Inflammatory macrophage (primary cell): ENCODE measurements at places on chromosomes 1 and 21.

GRCh38 chr1:34696230-34696629 is 58.6 kb upstream of the GJB5 start:
- DNase-seq, result no peak

DNA sequence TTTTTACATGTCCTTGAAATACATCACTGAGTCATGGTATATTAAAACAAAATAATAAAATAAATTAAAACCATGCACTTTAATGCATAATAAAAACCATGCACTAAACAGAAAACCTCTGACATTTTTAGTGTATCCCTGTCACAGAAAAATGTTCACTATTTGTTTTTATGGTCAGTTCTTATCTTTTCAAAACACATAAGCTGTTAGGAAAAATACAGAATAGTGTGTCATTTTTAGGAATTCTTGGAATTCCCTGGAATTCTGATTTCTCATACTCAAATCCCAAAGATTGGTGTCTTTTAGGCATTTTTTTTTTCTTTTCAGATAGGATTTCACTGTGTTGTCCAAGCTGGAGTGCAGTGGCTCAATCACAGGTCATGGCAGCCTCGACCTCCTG is 25.1 kb upstream of the TINAGL1 start:
- DNase-seq, result no peak

DNA sequence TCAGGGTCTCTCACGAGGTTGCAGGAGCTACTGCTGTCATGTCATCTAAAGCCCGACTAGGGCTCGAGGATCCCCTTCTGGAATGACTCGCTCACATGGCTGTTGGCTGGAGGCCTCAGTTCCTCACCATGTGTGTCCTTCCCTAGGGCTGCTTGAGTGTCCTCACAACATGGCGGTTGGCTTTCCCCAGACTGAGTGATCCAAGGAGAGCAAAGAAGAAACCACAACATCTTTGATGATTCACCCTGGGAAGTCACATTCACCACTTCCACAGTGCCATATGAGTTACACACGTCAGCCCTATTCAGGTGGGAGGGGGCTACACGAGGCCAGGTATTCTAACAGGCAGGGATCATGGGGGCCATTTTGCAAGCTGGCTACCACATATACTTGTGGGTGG is 64.9 kb downstream of the FHAD1 start:
- peak; percentile 14 for DNase-seq

GRCh38 chr1:185487026-185487425 is 170.0 kb upstream of the IVNS1ABP start:
- no peak for DNase-seq

DNA sequence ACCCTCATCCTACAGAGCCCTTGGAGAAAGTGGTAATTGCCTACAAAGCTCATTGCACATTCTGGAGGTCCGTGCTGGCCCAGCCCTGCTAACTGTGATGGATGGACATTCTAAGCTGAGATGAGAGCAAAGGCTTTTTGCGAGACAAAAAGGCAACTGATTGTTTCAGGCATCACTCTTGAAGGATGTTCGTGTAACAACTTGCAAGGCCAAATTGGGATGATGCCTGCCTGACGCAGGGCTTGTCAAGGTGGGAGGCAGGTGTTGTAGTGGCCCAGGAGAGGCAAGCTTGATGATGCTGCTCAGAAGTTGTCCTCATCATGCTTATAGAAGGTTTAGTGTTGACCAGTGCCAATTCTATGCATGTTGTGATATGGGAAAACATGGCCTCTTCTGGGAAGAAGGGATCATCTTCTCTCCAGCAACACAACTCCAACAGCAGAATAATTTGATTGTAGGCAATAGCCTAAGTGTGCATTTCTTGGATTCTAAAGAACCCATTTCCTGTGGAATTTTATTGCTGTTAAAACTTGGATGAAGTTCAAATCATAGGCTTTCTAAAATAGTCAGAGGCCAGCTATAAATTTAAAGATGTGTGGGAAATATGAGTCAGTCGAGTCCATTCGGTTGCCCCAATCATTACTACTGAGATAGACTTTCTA is 102.5 kb upstream of the COA6 start:
- no peak for DNase-seq

DNA sequence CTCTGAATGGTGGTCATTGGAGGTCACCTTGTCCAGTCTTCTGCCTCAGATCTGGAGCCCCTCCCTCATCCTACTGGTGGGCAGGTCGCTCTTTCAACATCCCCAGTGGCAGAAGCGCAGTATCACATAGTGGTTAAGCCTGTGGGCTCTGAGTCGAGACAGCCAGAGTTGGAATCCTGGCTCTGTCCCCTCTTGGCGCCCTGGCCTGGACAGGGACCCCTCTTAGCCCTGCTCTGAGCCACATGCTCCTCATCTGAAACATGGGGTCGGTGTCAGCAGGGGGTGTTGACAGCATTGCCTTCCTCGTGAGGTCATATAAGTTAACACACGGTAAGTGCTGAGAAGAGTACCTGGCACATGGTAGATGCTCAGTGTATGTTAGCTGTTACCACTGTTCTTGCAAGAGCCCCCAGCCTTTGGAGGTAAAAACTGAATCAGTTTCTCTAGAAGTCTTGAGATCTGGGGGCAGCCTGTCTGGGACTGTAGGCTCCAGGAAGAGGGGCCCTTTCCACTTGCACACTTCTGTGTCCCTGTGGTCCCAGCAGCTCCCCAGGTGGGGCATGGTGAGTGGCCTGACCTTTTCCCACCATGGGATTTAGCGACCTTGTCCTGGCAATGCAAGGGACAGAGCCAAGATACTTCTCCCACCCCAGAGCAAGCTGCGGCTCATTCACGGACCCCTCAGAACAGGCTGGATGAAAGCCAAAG is 6.4 kb downstream of the ZC3H12A start:
- peak; percentile 1 for DNase-seq

- DNase-seq, result no peak
Measured at GRCh38 chr21:31795992-31796391, 64.1 kb upstream of the SCAF4 start.

- DNase-seq, result no peak
Measured at GRCh38 chr1:71786218-71786617, 496.1 kb downstream of the NEGR1 start.
